ENCODE measurements at places on chromosomes 3 and 15. TPM values are rescaled to one million over a fixed set of nuclear protein-coding genes. Genes with fewer than 3 reads are reported as not detected.

Gene GP5
- not detected for polyA plus RNA-seq

Gene PLA2G4E
- not detected for polyA plus RNA-seq

Gene AADAC
- polyA plus RNA-seq: not detected

Gene TMEM44
- polyA plus RNA-seq: 25.7 TPM

Gene ATP10A
- polyA plus RNA-seq: 3.2 TPM

Gene GABRB3
- polyA plus RNA-seq: 1.0 TPM

Gene IGF2BP2
- 20.7 TPM for polyA plus RNA-seq

Gene BNC1
- polyA plus RNA-seq: not detected

Gene VEPH1
- 0.92 TPM for polyA plus RNA-seq

Gene HDGFL3
- polyA plus RNA-seq: 2.1 TPM

Gene NEK10
- 0.44 TPM for polyA plus RNA-seq

Gene MGLL
- polyA plus RNA-seq: 110 TPM

Gene ZNF609
- polyA plus RNA-seq: 5.5 TPM

Gene UCN2
- polyA plus RNA-seq: 0.10 TPM

Gene LDHAL6B
- not detected for polyA plus RNA-seq

Gene TMEM212
- polyA plus RNA-seq: not detected

Gene RNU5B-1
- not detected for polyA plus RNA-seq

Gene FGF12
- 0.60 TPM for polyA plus RNA-seq

Gene SH3GL3
- polyA plus RNA-seq: 0.04 TPM

Gene MKRN2OS
- polyA plus RNA-seq: 4.0 TPM

Gene EPHB1
- not detected for polyA plus RNA-seq

Gene FSTL1
- 24.6 TPM for polyA plus RNA-seq

Gene NDN
- polyA plus RNA-seq: 5.5 TPM

Gene EBLN2
- polyA plus RNA-seq: not detected

Gene HDC
- 2.4 TPM for polyA plus RNA-seq

Gene ADIPOQ
- 25.3 TPM for polyA plus RNA-seq

Gene C3orf85
- polyA plus RNA-seq: 18.6 TPM

Gene OR5AC2
- not detected for polyA plus RNA-seq

Gene GABRA5
- not detected for polyA plus RNA-seq
